ENCODE measurements at places on chromosomes 11 and 22. TPM values are rescaled to one million over a fixed set of nuclear protein-coding genes. Genes with fewer than 3 reads are reported as not detected.

Gene LMO1
- total RNA-seq, result not detected

Gene MRGPRE
- total RNA-seq, result not detected

Gene MYOD1
- 0.12 TPM for total RNA-seq

Gene MIOX
- not detected for total RNA-seq

Gene OR52H1
- 1.1 TPM for total RNA-seq

Gene RIC3
- under 0.01 TPM for total RNA-seq

Gene OR10A2
- total RNA-seq, result not detected

Gene QSER1
- total RNA-seq, result 21.9 TPM

Gene SPI1
- not detected for total RNA-seq

Gene SOX6
- 0.62 TPM for total RNA-seq

Gene RFPL3
- total RNA-seq, result not detected

Gene CDC42BPG
- 0.11 TPM for total RNA-seq

Gene FGF4
- total RNA-seq, result not detected

Gene FAM181B
- total RNA-seq, result not detected

Gene TTC28
- 31.4 TPM for total RNA-seq

Gene C1QTNF5
- 3.5 TPM for total RNA-seq

Gene RGL4
- not detected for total RNA-seq

Gene DRICH1
- total RNA-seq, result not detected

Measured in uterine smooth muscle cell (primary cell).